ENCODE measurements at places on chromosomes 12 and 14.

GRCh38 chr14:36659822-36660735 lies 1.6 kb upstream of the PAX9 start:
- DNase-seq, result no peak

DNA sequence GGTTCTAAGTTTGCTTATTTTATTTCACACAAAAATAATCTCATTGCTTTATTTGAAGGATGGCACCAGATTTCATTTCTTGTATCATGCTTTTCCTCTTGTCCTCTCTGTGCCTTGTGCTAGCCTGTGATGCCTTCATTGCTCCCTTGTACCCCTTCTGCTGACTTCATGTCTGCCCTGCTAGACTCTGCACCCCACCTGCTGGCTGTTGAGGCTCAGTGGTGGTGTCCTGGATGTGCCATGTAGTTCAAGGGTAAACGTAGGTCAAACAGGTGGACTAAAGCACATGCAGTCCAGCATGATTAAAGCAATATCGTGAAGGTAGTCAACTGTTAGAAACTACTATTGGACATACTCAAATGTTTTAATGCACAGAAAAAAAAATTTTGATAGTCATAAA lies 21.6 kb downstream of the MRPS35 start:
- no peak for DNase-seq

- no peak for DNase-seq
Observed at GRCh38 chr12:125329239-125330102, 264.2 kb downstream of the AACS start.

DNA sequence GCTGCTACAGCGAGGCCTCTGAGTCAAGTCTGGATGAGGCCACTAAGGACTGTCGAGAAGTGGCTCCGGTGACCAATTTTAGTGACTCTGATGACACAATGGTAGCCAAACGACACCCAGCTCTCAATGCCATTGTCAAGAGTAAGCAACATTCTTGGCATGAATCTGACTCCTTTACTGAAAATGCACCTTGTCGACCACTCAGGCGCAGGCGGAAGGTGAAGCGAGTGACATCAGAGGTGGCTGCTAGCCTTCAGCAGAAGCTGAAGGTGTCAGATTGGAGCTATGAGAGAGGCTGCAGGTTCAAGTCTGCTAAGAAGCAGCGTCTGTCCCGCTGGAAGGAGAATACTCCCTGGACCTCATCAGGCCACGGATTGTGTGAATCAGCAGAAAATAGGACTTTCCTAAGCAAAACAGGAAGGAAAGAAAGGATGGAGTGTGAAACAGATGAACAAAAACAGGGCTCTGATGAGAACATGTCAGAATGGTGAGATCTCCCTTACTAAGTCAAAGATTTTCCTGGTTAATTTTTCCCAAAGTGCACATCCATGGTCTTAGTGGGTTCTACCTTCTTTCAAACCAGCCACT lies 2.9 kb downstream of the GPATCH2L start:
- no peak for DNase-seq

DNA sequence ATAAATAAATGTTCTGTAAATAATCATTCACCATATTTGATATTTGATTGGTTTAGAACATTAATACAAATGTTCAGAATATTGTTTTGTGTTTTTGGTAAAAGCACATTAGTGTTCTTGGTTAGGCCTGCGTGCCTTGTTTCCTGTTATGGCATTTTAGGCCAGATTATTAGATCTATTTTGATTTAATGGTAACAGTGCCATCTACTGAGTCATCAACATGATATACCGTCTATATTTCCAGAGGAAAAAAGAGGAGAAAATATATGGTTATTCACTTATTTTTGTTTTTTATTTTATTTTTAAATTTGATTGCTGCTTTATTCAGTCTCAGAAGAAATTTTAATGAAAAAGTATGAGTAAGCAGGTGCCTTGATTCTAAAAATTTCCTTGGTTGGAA lies 60.3 kb downstream of the GPHN start:
- DNase-seq, result no peak

DNA sequence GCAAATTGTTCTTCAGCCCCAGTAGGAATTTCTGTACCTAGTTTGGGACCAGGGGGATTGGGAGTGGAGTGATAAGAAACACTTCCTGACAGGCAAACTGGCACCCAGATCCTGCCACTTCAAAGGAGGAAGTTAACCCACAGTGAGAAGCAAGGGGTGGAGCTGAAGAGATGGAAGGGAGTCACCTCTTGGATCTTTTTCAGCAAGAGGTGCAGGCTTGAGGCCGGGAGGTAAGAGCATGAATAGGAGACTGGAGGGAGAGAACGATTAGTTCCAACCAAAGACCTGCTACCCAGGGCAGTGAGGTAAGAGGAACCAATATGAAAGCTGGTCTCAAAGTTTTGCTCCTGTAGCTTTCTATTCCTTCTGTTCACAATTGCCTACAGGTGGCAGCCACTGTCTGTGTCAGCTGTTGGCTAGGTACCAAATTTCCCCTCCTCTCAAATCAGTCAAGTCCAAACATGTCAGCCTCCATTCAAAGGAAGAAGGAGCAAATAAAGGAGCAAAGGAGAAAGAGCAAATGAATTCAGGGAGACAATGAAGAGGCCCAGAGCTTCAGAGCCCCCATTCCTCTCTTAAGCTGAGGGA lies 14.9 kb upstream of the TAC3 start:
- DNase-seq, result no peak

DNA sequence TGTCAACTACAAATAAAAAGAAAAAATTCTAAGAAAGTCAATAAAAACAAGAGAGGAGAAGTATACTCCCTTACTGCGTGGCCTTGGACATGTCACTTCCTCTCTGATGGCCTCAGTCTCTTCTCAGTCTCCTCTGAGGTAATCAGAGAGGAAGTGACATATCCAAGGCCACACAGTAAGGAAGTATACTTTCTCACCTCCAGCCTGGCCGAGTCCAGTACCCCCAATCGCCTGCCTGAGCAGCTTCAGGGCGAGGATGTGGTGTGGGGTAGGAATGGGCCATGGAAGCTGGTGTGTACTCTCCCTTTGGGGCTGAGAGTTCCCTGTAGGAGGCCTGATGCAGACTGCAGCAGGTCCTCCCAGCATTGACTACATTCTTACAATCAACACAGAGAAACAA lies 15.8 kb downstream of the VDR start:
- DNase-seq, result no peak

- DNase-seq, result no peak
Observed at GRCh38 chr12:45613855-45614254, 115.7 kb upstream of the ARID2 start.

DNA sequence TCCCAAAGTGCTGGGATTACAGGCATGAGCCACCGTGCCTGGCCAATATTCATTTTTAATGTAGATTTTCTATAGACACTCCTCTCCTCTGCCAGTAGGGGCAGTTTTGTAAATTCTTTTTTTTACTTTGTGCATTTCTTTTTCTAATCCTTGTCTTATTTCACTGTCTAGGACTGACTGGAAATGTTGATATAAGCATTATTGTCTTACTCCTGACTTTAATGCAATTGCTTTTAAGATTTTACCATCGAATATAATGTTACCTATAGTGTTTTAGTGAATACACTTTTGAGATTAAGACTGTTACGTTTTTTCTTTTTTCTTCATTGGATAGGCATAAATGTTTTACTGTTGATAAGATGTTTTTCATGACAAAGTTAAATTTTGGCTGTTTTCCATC lies 35.4 kb upstream of the EMP1 start:
- DNase-seq, result no peak

DNA sequence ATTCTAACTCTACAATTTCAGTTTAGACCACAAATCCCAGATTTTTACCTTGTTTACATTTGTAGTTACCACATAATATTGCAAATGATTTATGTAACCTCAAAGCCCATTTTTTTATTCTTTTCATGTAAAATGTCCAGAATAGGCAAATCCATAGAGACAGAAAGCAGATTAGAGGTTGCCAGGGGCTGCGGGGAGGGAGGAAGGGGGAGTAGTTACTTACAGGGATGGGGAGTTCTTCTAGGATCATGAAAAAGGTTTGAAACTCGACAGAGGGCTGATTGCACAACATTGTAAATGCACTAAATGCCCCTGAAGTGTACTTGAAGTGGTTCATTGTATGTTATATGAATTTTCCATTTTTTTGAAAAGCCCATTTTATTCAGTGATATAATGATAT lies 66.5 kb downstream of the PPP2R5C start:
- no peak for DNase-seq

- no peak for DNase-seq
Observed at GRCh38 chr14:54786838-54787237, 115.8 kb downstream of the GCH1 start.

- DNase-seq, result no peak
Observed at GRCh38 chr12:4433745-4434058, 11.9 kb downstream of the FGF6 start.

GRCh38 chr14:95302667-95303506 lies 16.8 kb downstream of the CLMN start:
- no peak for DNase-seq

- DNase-seq, result no peak
Observed at GRCh38 chr12:48862760-48863159, 2.9 kb downstream of the RND1 start.

DNA sequence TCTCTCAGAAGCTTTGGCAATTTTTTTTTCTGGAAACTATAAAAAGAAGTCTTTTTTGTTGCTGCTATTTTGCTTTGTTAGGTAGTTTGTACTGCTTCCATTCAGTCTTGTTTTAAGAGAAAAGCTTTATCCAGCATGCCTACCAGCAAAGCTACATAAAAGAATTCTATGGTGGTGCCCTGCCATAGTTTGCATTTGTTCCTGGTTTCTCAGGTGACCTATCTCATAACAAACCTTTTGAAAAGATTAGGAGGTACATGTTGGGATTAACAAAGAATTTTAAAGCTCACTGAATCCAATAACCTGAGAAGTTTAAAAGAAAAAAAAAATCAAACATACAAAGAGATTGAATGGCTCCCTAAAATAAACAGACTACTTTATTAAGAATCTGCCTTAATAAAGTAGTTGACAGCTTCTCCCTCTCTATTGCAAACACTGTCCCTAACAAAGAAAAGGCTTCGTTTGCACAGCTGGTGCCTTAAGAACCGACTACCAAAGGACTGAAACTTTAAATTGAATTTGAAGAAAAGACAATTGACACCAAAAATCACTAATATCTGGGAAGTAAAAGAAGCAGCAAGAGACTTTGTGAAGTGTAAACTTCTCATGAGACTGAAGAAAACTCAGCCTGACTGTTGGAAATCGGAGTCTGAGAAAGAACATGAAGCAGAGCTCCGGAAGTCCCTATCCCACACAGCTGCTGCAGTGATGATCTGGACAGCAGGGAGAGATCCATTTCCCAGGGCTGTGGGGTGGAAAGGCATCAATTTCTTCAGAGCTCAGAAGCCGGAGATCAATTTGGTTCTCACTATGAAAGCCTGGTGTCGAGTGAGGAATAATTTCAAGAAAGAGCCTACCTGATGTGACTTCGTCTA lies 102.7 kb upstream of the PLEKHA5 start:
- no peak for DNase-seq

GRCh38 chr14:33307691-33308251 lies 369.1 kb downstream of the NPAS3 start:
- no peak for DNase-seq

GRCh38 chr12:12721176-12721751 lies 4.1 kb downstream of the CDKN1B start:
- DNase-seq, result no peak

GRCh38 chr14:90538716-90539495 lies 142.1 kb downstream of the CALM1 start:
- no peak for DNase-seq
